ENCODE measurements at places on chromosomes 6 and 20.

DNA sequence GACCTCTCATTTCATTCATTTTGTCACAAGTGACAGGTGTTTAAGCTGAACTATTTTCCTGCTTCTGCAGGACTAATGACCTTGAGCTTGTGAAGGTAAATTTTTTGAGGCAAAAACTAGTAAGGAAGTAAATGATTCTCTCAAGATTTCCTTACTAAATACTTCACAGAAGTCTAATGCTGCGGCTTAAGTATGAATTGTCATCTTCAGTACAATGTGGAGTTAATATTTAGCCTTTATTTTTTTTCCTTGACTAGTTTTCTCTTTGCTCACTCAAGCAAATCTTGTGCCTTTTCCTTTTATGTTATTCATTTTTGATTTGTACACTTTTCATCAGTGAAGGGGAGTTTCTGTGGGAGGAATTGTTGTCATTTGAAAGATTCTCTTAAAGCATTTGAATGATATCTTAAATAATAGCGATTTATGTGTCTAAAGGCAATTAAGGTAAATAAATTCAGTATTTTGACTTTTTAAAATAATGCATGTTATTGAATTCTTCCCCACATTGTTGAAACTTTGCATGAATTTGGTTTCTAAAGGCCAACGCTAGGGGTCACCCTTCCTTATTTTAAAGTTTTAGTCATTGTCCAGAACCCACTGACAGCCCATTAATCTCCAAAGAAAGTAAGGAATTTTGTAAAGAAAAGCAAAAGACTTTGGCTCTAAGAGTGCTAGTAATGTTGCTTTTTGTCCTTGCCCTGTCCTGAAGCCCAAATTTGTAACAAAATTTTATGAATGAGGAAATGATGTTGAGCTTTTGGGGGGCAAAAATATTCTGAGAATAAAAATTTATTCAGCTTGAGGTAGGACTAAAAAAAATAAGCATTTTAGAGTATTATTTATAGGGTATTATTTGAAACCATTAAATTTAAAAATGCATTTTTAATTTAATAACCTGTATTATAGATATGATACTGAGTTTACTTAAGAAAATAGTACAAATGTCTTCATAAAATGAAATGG, 157.4 kb upstream of the LAMA2 start:
- no peak for DNase-seq

DNA sequence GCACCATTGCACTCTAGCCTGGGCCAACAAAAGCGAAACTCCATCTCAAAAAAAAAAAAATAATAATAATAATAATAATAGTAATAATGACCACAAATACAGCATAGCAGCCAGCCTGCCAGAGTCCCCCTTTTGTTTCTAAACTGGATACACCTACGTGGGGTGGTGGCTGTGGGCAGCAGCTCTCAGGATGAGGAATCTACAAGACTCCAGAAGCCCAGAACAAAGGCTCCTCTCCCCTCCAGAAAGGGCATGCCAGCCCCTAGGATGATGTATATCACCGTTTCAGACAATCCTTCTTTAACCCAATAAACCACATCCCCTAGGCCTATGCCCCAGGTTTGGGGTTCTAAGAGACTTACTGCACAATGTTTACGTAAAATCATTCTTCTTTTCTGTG, 155.9 kb downstream of the QRSL1 start:
- no peak for DNase-seq

DNA sequence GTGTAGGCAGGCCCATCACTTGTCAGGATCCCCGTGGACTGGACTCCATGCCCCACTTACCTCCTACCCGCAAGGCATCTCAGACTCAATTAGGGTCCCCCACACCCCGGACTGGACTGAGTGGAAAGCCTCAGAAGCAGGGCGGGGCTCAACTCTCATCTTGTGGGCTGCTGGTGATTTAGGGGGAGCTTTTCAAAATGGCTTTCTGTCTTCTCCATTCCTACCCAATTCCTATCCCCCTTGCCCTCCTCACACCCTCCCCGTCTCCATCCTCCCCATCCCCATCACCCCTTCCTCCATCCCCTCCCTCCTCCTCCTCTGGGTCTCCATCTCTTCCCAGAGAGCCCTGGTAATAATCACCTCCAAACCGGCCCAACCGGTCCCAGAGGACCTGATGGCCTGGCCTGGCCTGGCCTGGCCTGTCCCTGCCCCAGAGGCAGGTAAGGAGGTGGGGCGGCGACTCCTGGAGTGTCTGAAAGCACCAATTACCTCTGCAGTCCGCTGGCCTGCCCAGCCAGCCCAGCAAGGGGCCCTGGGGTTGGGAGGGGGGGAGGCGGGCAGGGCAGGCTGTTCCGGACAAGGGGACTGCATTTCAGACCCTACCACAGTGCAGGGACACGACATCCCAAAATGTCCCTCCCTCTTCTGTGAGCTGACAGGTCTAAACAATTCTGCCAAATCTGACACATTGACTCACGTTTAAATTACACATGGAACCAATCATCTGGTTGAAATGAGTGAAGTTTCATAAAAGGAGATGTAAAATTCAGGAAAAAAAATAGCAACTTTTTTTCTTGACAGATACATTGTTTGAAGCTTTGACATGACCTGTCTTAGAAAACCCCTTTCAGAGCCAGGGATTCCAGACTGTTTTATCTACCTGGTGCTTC, 24.8 kb downstream of the MAFB start:
- DNase-seq, result no peak

DNA sequence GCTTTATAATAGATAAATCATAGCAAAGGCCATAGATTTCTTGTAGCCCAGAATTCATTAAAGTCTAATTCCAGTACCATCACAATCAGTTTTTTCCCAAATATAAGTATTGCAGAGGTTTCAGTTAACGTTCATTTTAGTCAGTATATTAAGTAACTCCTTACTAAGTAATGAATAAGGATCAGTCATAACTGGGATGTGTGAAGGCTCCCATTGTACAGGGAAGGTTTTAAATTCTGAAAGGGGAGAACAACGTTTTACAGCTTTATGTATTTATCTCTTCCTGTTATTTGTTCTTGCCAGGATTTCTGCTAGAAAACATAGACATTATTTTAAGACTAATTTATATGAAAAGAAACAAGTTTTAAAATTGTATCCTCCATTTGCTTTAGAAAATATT, 215.5 kb upstream of the LAMP5 start:
- no peak for DNase-seq

DNA sequence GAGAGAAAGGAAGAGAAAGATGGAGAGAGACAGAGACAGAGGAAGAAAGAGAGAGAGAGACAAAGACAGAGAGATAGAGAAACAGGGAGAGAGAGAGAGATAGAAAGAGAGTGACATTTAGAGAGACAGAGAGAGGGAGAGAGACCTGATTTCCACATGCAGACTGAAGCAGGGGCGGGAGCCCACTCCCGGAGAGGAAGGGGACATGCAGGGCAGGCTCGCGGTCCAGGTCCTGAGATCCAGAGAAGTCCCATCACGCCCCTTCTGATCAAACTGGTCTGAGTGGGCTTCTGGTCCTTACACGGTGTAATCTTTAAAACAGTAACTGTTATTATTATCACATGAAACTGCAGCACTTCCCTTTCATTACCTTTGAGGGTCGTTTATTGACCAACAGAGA, 62.2 kb downstream of the PHACTR3 start:
- DNase-seq, result no peak

GRCh38 chr6:154578004-154578559, 67.6 kb upstream of the CNKSR3 start:
- no peak for DNase-seq

DNA sequence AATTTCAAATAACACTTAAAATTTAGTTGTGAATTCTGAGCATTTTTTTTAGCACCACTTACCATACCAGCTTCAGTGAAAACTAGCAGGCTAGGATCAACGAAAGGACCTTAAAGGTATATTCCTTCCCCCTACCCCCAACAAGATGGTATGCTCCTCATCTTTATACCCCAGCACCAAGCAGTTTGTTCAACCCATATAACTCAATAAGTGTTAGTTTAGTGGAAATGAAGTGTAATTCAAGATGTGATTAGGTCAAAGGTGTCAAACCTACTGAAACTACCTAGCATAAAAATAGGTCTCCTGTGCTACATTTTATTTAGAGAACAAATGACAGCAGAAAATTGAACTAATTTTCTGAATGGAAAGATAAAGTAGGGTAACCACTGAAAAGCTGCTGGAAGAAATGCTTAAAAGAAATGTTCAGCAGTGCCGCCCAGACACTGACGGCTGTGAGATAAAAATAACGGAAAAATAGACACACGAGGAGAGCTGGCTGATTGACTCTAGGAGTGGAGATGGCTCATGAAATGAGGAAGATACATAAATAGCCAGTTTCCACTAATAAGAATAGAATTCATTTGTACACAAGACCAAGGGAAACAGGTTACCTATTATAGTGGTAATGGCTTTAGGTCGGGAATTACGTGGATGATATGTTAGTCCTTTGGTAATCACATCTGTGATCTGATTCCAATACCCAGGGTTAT, 94.8 kb downstream of the IPCEF1 start:
- no peak for DNase-seq

DNA sequence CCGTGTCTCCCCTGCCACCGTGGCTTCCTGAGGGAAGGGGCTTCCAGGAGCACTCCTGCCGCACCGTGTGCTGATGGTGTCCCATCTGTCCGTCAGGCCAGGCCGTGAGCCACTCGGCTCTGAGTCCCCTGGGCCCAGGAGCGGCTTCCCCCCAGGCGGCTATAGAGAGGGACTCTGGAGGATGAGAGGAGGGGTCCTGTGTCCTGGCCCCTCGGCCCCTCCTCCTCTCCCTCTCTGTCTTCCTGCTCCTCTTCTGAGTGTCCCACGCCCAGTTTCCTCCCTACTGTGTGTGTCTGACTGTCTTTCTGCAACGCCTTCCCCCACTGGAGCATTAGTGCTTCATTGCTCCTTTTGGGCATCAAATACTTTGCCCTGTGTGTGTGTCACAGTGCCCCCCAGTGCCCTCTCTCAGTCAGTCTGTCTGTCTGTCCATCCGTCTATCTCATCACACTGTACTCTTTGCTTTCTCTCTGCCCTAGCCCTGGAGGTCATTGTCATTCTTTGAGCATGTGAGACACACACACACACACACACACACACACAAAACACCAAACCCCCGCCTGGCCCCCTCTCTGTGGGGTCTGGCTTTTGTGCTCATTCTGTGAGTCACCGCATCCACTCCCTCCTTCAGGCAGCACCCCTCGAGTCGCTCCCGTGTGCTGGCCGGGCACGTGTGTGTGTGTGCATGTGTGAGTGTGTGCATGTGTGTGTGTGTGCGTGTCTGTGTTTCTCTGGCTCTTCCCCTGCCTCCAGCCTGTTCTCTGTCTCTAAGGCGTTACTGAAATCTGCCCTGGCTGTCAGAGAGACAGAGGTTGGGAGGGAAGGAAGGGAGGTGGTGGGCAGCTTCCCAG, 71.9 kb downstream of the SRC start:
- DNase-seq, result no peak

- no peak for DNase-seq
Observed at GRCh38 chr20:54475334-54476168, at the start of gene DOK5. TSS of gene DOK5 (plus strand) at chr20:54475593. CDS start at chr20:54475947, 354 bp downstream.

- DNase-seq, result no peak
Observed at GRCh38 chr6:159075506-159076228, 30.9 kb upstream of the TAGAP start.

DNA sequence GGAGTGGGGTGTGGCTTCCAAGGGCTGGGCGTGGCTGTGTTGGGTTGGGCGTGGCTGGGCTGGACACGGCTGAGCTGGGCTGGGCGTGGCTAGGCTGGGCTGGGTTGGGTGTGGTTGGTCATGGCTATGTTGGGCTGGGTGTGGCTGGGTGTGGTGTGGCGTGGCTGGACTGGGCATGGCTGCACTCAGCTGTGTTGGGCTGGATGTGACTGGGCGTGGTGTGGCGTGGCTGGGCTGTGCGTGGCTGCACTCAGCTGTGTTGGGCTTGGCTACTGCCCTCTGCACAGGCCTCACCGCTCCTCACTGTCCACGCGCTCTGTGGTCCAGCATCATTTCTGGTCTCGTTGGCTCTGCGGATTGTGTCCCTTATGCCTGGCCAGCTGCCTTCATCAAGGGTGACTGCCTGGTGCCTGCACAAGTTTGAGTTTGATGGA, 43.5 kb upstream of the SLCO4A1 start:
- DNase-seq, result peak; percentile 69

GRCh38 chr20:57501461-57502335, 23.2 kb downstream of the CTCFL start:
- no peak for DNase-seq

GRCh38 chr6:105803442-105803841, 282.7 kb upstream of the PRDM1 start:
- no peak for DNase-seq

DNA sequence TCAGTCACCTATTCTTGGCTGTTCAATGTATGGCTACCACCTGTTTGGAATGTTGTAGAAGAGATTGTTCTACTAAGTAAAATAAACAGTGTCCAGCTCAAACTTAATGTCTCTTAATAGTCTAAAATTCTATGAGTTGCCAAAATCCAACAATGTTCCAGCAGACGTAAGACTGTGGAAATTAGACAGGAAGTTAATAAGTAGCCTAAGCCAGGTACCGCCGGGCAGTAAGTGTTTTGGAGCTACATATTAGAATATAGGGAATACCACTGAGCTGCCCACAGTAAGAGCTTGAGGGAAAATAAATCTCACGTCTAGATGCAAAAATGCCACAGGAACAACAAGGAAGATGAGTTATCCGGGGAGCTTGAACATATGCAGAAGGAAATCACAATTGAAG, 7.8 kb upstream of the MANEA start:
- DNase-seq, result no peak

- no peak for DNase-seq
Observed at GRCh38 chr20:17850684-17851026, 117.9 kb downstream of the SNX5 start.

DNA sequence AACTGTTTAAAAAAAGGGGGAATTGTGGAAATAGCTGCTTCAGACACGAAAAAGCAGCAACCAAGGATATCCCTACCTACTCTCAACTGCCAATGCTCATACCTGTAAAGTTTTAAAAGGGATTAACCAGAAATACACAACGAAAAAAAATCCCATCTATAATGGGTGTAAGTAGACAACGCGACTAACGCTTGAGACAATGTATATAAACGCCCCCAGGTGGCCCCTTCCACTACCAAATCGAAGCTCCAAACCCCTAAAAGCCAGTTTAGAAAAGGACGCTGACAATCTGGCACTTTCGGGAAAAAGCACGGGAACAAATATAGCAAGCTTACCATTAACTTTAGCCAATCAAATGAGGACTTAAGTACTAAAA, 94.5 kb upstream of the BTN3A2 start:
- no peak for DNase-seq

DNA sequence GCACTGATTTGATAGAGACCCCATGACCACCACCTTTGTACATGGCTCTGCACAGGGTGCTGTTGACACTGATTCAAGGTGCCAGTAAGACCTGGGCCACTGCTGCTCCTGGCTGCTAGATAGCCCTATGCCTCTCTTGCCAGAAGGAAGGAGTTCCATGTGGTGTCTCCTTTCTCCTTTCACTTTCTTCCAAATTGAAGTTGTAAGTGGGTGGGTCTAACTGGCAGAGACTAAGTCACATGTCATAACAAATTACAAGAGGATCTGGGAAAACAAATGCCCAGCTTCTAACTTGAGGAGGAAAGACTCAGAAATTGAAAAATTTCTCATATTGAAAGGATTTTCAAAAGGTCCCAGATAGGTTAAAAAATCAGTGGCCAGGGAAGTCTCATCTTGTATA, 116.8 kb downstream of the TFAP2B start:
- DNase-seq, result no peak
